ENCODE measurements at places on chromosomes 11 and 22. TPM values are rescaled to one million over a fixed set of nuclear protein-coding genes. Genes with fewer than 3 reads are reported as not detected.

The TRIM21 gene
- 22.2 TPM for polyA plus RNA-seq

The ART1 gene
- polyA plus RNA-seq: not detected

The PKNOX2 gene
- polyA plus RNA-seq: 12.0 TPM

The TALDO1 gene
- 148 TPM for polyA plus RNA-seq

The KRTAP5-10 gene
- polyA plus RNA-seq: not detected

The MUC2 gene
- not detected for polyA plus RNA-seq

DNA sequence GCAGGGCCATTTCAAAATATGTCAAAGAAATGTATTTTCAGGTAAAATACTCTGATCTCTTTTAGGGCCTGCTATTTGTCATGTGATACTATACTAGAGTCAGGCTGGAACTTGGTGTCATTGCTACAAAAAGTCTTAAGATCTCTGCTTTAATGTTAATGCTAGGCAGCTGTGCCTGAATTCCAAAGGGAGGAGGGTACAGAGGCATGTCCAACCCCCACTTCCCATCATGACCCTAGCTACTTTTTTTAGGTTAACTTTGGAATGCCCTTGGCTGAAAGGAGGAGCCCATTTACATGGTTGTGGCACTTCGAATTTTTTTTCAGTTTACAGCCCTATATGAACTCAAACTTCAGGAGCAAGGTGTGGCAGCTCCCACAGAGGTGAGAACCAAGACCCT, 58.1 kb downstream of the OSBP2 start:
- DNase-seq: no peak

DNA sequence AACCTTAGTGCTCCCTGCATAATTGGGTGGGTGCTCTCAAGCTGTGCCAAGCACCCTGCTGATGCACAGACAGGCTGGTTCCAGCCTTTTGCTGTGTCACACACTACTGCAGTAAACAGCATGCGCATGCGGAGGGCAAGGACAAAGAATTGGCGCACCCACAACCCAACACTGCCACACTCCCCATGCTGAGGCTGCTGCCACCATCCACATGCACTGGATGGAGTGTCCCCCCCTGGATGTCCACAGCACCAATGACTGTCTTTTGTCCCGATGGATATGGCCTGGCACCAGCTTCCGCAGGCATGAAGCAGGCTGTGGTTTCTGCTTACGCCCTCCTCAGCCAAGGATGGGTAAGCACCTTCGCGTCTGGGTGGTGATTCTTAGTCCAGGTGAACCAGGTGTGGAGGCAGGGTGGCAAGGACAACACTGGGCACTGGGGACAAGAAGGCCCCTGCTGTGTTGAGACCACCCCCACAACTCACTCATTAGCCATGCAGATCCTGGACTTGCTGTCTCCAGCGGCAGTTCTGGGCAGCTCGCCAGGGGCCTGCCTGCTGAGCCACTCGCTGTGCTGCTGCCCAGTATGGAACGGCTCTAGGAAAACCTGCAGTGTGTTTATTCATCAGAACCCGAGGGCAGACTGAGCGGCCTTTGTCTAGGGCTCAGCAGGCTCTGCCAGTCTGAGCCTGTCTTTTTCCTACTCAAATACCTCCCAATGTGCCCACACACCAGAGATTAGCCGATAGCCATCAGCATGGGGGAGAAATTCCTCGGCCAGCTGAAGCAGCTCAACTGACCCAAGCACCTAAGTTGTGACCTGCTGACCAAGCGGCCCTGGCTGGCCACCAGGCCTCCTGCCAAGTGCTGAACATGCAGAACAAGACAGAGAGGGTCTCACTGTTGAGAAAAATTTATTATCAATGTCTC, 8.2 kb upstream of the NAP1L4 start:
- DNase-seq: no peak

GRCh38 chr11:26820739-26821138, 98.9 kb upstream of the SLC5A12 start:
- DNase-seq: no peak

DNA sequence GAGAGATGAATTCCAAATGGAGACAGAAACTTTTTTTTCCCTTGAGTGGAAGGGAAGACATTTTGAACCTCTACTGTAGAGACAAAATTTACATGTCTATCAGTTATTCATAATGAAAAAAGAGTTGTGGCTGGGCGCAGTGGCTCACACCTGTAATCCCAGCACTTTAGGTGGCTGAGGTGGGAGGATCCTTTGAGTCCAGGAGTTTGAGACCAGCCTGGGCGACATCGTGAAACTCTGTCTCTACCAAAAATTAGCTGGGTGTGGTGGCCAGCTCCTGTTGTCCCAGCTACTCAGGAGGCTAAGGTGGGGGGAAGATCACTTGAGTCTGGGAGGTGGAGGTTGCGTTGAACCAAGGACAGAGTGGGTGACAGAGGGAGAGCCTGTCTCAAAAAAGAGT, 4.1 kb downstream of the EED start:
- no peak for DNase-seq

DNA sequence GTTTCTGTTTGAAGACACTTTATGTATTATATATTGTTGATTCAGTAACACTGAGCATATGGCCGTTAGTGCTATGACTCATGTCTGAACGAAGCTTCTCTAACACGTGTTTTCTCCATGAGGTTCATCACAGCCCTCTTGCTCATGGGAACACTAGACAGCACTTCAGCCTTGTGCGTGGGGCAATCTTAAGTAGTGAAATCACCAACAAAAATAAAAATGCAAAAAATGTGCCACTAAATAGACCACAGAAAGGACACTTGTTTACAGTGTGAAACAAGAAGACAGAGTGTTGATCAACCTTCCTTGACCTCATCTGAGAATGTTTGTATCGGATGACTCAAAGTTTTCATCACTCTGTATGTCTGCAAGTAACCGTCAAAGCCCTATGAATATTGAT, 94.5 kb downstream of the FDX1 start:
- no peak for DNase-seq

GRCh38 chr11:32266601-32267000, 168.7 kb downstream of the WT1 start:
- no peak for DNase-seq

DNA sequence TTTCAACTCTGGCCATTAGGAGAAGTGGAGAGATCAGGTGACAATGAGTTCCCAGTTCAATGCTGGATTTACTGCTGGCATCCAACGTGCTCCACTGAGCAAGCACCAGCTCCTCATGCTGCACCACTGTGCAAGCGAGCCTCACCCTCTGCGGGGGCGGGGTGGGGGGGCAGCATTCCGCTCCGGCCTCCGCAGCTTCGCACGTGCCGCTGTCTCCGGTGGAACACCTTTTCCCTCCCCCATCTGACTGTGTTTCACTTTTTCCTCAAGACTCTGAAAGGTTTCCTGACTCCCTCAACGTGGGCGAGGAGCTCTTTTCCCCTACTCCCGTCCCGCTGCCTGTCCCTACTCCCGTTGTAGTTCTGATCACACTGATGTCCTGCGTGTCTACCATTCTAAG, 835 bp upstream of the RHOD start:
- no peak for DNase-seq

- DNase-seq: no peak
These were observed 11.5 kb upstream of the YWHAH start for GRCh38 chr22:31932863-31933262.

DNA sequence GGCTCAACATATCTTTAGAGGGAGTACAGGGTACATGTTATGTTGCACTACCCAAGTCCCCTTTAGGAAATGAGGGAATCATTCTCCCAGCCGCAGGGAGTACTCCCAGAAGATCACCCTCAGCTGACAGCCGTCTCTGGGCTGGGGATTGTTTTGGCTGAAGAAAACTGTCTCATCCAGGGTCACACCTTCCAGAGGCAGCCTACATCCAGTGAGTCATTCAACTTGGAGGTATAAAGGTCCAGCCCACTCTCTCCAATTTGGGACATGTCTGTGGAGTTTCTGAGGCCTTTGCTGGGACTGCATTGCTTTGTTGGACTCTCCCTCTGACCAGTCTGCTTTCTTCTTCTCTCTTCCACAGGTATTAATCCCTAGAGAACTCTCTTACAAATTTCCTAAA, 42.1 kb downstream of the RASSF10 start:
- no peak for DNase-seq

GRCh38 chr11:105573091-105573490, 36.8 kb upstream of the GRIA4 start:
- DNase-seq: no peak

DNA sequence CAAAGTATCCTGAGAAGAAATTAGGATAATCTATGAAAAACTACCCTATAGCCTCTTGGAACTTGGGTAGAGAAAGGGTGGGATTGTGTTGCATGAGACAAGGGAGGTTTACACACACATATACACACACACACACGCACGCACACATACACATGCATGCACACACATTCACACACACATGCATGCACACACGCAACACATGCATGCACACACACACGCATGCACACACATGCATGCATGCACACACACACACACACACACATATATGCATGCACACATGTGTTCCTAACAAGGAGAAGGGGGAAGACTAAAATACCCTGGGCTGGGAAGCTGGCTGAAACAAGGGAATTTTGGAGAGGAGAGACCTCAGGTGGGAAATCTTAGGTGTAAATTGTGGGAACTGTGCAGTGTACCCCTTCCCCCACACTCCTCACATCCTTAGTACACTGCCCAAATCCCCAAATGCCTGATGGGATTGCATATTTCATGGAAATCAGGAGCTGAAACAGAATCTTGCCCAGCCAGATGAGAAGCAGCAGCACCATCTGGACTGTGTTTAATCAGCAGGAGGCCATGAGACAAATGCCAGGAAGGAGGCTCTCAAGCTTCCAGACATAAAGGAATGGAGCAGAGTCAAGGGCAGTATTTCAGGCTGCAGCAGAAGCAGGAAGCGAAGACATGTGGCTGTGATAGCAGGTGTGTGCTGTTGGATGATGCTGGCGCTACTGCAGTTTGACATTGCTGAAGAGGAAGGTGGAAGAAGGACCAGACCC, 14.6 kb upstream of the POLD3 start:
- no peak for DNase-seq

GRCh38 chr11:64305691-64306562, 603 bp downstream of the ESRRA start:
- DNase-seq: no peak

GRCh38 chr11:63682066-63683021, 1.0 kb downstream of the RTN3 start:
- no peak for DNase-seq

GRCh38 chr11:11318961-11319360, 34.1 kb downstream of the CSNK2A3 start:
- no peak for DNase-seq

GRCh38 chr22:42324990-42325710, 54.7 kb upstream of the TCF20 start:
- DNase-seq: no peak

DNA sequence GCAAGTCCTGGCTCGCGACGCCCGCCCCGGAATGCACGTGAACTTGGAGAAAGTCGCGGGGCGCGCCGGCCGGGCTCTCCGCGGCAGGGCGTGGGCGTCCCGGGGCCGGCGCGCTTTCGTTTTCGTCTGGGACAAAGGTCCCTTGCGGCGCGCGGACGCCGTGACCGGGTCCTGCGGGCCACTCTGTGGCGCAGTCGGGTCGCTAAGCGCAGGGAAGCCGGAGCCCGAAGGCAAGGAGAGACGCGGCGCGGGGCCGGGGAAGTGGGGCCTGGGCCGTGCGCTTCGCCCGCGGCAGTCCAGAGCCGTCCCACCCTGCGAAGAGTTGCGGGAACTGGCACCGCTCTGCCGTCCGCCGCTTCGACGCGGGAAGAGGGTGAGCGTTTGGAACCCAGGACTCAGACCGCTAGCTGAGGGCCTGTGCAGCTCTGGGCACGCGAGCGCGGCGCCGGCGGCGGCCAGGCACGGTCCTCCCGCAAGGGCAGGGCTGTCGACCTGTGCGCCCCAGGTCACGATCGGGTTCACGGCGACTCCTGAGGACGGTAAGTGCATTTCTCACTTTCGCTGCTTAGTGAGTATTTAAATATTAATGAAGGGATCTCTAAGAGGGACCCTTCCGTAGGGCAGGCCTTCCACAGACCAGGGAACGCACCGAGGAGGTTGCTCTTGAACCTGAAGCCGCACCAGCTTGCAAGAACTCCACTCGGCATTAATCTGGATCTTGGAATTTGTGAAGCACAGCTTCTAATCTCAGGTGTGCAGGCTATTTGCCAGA, 78.0 kb upstream of the PPARA start:
- DNase-seq: no peak

GRCh38 chr11:112555491-112556364, 295.1 kb upstream of the PLET1 start:
- no peak for DNase-seq

All from left renal pelvis (tissue), 4 donors.